ENCODE measurements at places on chromosomes 4 and X. TPM values are rescaled to one million over a fixed set of nuclear protein-coding genes. Genes with fewer than 3 reads are reported as not detected.

DNA sequence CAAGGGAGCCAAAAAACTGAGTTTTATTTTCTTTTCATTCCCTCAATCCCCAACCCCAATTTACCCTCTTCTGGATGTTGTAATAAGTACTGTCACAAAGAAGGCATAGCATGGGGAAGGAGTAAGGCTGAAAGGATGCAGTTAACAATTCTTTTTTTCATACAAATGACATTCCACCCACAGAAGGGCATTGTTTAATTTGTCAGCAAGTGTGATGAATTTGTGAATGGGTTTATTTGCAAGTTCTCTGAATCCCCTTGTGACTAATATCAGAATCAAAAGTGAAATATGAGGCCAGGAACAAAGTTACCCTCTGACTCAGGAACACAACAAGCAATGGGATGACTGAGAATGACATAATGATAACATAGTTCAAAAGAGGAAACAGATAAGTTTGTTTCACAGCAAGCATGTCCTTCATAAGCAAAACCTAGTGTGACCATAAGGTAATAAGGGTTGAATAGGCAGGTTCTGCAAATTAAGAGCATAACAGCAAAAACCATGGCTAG is 2.1 kb downstream of the GEMIN8 start:
- peaks cover 27% of the 10 kb centered on the region for H3K4me1 ChIP-seq
- DNase-seq = no peak

DNA sequence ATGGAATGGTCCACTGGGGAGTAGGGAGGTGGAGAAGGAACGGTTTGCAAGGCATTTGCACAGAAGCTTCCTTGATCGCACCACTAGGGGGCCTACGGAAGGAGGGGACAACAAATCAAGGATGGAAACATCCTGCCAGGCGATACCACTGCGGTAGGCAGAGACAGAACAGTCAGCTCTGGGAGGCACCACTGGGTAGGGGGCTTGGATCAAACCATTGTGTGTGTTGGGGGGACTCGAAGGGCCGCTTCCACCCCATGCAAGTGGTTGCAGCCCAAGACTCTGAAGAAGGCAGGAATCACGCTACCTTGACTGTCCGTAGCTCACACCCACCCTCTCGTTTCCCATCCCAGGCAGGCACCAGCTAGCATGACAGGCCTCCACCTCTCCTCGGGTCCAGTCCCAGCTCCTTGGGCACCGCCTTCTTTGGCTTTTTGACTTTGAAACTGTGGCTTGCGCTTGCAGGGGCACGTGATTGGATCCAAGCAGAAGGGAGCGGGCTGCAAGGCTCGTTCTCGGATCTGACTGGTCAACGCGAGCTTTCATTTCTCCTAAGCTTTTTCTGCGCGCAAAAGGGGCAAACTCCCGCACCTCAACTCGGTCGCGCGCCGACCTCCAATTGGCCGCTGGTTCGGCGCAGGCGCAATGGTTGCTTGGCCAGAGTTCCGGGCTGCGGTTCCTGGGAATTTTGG is 28.4 kb downstream of the GAGE1 start:
- peaks cover 1% of the 10 kb centered on the region for H3K27me3 ChIP-seq
- no peak overlapping the region for H3K27ac ChIP-seq
- peak; percentile 31 for DNase-seq
- no peaks in the 10 kb centered on the region for H3K36me3 ChIP-seq
- peak overlapping the region; percentile 41 for H3K4me3 ChIP-seq
- no peaks in the 10 kb centered on the region for H3K4me1 ChIP-seq

DNA sequence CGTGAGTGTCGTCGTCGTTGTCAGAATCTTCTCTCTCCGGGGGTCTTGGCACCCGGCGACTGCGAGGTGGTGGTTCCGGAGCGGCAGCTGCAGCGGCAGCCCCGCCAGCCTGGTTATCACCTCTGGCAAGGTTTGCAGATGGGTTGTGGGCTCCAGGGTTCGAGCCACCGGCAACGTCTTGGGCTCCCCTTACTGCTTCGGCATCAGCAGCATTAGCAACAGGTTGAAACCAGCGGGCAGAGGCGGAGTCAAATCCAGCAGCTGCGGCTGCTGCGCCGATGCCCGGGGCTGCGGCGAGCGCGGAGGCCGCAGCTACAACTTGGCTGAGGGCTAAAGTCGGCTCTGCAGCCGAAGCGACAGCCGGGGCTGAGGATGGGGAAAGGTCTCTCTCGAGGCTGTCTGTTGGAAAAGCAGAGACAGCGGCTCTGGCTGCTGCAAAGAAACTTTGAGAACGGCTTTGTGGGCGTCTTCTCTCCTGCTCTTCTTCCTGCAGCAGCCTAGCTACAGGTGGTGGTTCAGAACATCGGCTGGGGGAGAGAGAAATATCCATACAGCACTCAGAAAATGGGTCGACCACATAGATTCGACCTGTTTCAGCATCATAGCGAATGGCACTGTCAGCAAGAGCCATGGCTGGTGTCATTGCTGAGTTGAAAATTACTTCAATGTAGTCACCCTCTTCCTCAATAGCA is 3.6 kb downstream of the IRS4 start:
- no peak overlapping the region for H3K4me3 ChIP-seq
- no peak overlapping the region for H3K27ac ChIP-seq
- peaks cover 27% of the 10 kb centered on the region for H3K27me3 ChIP-seq
- no peaks in the 10 kb centered on the region for H3K36me3 ChIP-seq

GRCh38 chrX:135535077-135535940 is 14.8 kb downstream of the INTS6L start:
- no peak overlapping the region for H3K27ac ChIP-seq
- H3K4me3 ChIP-seq = no peak overlapping the region
- H3K4me1 ChIP-seq = peaks cover 61% of the 10 kb centered on the region
- peaks cover 28% of the 10 kb centered on the region for H3K36me3 ChIP-seq
- no peaks in the 10 kb centered on the region for H3K27me3 ChIP-seq
- no peak for DNase-seq

DNA sequence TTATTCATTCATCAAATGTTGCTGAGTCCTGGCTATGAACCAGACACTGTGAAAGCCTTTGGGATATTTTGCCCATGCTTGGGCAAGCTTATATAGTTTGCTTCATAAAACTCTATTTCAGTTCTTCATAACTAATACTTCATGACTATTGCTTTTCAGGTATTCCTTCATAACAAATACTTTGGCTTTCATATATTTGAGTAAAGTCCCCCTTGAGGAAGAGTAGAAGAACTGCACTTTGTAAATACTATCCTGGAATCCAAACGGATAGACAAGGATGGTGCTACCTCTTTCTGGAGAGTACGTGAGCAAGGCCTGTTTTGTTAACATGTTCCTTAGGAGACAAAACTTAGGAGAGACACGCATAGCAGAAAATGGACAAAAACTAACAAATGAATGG is 1.7 kb upstream of the AFP start:
- H3K4me3 ChIP-seq = no peak overlapping the region
- no peak overlapping the region for H3K27ac ChIP-seq
- H3K36me3 ChIP-seq = no peaks in the 10 kb centered on the region
- peaks cover 2% of the 10 kb centered on the region for H3K27me3 ChIP-seq
- H3K4me1 ChIP-seq = no peaks in the 10 kb centered on the region
- DNase-seq = no peak

GRCh38 chr4:19694812-19695211 is 556.9 kb upstream of the SLIT2 start:
- H3K4me3 ChIP-seq = no peak overlapping the region
- H3K27me3 ChIP-seq = no peaks in the 10 kb centered on the region
- no peak for DNase-seq
- H3K27ac ChIP-seq = no peak overlapping the region

DNA sequence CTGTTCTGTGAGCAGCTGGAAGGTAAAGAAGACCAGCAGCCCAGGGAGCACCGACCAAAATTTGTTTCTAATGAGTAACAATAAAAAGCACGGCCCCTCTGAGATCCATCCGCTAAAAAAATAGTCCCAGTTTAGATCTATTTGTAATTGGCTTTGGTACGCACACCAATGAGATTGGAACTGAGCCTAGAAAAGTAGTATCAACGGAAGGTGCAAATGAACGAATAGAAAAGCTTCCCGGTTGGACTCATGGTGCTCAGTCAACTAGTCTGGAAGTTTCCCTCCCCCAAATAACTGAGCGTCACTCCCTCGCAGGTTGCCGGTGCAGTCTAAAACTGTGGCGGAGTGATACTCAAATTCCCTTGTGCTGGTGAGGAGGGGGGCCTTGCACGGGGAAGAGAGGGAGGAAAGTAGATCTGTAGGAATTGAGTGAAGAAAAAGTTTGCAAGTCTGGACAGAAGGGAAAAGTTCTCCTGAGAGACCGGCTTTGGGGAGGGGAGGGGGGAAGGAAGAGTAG is at the start of gene COL4A5:
TSS of gene COL4A5 (plus strand) at position 413 of the 517 bp plus-strand sequence. CDS start 288 bp downstream, outside the sequence.
- peak within 1 kb of the TSS; percentile 44 for H3K4me3 ChIP-seq
- peaks cover 6% of the 10 kb centered on the region for H3K4me1 ChIP-seq
- H3K36me3 ChIP-seq = no peaks in the 10 kb centered on the region
- H3K27ac ChIP-seq = no peak within 1 kb of the TSS
- no peak for DNase-seq
- H3K27me3 ChIP-seq = peaks cover 28% of the 10 kb centered on the region

- H3K27me3 ChIP-seq = no peaks in the 10 kb centered on the region
- no peak overlapping the region for H3K4me3 ChIP-seq
- no peak for DNase-seq
- no peaks in the 10 kb centered on the region for H3K36me3 ChIP-seq
Observed at GRCh38 chr4:104677116-104677515, 182.4 kb upstream of the CXXC4 start.

DNA sequence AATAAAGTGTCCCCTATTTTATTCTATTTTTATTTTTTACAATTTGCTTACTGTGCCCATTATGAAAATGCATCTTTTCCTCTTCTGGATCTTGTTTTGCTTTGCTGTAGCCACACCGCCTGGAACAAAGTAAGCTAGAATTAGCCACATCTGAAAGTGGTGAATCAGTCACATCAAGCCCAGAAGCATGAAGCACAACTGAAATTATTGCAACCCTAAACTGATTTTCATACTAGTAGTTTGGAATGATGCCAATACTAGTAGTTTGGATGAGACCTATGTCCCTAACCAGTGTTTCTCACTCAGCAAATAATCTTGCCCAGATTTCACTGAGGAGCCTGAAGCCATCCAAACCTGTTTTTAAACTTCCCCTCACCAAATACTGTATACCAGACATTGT is 303.0 kb downstream of the EPHA5 start:
- H3K4me3 ChIP-seq = no peak overlapping the region
- no peaks in the 10 kb centered on the region for H3K27me3 ChIP-seq
- no peaks in the 10 kb centered on the region for H3K36me3 ChIP-seq
- DNase-seq = no peak
- H3K27ac ChIP-seq = no peak overlapping the region

DNA sequence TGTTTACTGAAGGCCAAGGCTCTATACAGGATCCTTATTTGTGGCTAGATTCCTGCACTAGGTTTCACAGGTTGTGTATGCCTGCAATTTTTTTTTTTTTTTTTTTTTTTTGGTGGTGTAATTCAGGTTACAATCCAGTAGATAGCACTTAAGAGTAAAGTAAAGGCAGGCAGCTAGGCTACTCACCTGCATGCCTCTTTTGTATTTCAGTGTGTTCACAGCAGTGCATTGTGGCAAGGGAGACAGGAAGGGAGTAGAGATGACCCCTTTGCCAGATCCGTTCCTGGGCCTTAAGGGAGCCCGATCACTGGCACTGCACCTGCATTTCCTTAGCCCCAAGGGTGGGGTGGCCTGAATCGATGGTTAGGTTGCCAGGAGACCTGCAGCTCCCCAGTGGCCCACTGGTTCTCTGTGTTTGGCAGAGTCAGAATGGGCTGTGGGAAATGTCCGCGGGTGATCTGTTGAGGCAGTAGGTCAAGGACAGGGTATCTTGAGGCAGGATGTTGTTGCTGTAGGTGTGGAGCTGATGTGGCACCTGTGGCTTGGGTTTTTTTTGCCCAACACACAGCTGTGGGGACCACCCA is 374.9 kb upstream of the AADAT start:
- H3K4me3 ChIP-seq = no peak overlapping the region
- no peaks in the 10 kb centered on the region for H3K4me1 ChIP-seq
- no peaks in the 10 kb centered on the region for H3K36me3 ChIP-seq
- DNase-seq = no peak
- no peak overlapping the region for H3K27ac ChIP-seq
- H3K27me3 ChIP-seq = no peaks in the 10 kb centered on the region

DNA sequence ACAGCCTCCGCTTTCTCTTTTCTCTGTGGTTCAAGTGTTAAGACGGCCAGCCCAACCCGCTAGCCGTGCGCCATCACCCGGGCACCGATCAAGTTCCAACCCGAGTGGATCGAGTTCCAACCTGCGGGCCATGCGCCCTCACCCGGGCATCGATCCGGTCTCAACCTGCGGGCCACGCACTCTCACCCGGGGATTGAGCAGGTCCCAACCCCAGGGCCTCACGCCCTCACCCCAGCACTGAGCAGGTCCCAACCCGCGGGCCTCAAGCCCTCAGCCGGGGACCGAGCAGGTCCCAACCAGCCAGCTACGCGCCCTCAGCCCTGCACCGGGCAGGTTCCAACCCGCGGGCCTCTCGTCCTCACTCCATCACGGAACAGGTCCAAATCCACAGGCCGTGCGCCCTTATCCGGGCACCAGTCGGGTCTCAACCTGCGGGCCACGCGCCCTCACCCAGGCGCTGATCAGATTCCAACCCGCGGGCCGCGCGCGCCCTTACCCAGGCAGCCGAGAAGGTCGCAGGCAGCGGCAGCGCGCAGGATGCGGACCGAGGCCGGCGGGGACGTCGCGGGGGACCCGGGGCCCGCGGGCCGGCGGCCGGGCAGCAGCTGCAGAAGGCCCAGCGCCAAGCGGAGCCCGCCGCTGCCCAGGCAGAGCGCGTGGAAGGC is 443 bp downstream of the GPR143 start:
- DNase-seq = no peak
- no peaks in the 10 kb centered on the region for H3K36me3 ChIP-seq
- H3K27me3 ChIP-seq = peaks cover 15% of the 10 kb centered on the region
- H3K4me1 ChIP-seq = no peaks in the 10 kb centered on the region

GRCh38 chr4:85302756-85303155 is 172.2 kb upstream of the ARHGAP24 start:
- H3K27ac ChIP-seq = no peak overlapping the region
- H3K27me3 ChIP-seq = no peaks in the 10 kb centered on the region
- H3K4me1 ChIP-seq = no peaks in the 10 kb centered on the region
- no peak for DNase-seq
- H3K4me3 ChIP-seq = no peak overlapping the region

DNA sequence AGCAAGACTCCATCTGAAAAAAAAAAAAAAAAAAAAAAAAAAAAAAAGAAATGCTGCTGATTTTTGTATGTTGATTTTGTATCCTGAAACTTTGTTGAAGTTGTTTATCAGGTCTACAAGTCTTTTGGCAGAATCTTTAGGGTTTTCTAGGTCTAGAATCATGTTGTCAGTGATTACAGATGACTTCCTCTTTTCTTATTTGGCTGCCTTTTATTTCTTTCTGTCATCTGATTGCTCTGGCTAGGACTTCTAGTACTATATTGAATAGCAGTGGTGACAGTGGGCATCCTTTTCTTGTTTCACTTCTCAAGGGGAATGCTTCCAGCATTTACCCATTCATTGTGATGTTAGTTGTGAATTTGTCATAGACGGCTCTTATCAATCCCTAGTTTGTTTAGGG is 334.4 kb downstream of the SPRY1 start:
- no peaks in the 10 kb centered on the region for H3K36me3 ChIP-seq
- no peak overlapping the region for H3K4me3 ChIP-seq
- H3K4me1 ChIP-seq = no peaks in the 10 kb centered on the region
- no peak overlapping the region for H3K27ac ChIP-seq
- DNase-seq = no peak

FAM200B gene
- 11.1 TPM for total RNA-seq

RHOH gene
- total RNA-seq = 121 TPM

F8A2 gene
- not detected for total RNA-seq

Data from activated CD8-positive, alpha-beta T cell treated with anti-CD3 and anti-CD28 coated beads for 36 hours (primary cell).